ENCODE measurements at places on chromosomes 5 and 9.

DNA sequence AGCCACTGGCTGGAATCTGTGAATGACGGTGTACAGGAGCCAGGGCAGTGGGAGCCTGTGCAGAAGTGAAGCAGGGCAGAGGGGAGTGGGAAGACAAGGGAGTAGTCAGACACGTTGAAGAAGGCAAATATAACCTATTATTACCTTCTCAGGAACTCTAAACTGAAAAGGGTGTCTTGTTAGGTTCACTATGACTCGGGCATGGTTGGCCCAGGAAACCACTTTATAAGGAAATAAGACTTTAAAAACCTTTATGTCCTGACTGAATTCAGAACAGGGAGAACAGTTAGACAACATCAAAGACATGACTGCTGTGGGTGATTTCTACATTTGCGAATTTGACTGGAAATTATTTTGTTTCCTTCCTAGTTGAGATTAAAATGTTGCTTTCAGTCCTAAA, 107.5 kb downstream of the ACER2 start:
- peak; percentile 17 for DNase-seq

GRCh38 chr5:66553368-66553912, 42.8 kb upstream of the MAST4 start:
- DNase-seq, result no peak

DNA sequence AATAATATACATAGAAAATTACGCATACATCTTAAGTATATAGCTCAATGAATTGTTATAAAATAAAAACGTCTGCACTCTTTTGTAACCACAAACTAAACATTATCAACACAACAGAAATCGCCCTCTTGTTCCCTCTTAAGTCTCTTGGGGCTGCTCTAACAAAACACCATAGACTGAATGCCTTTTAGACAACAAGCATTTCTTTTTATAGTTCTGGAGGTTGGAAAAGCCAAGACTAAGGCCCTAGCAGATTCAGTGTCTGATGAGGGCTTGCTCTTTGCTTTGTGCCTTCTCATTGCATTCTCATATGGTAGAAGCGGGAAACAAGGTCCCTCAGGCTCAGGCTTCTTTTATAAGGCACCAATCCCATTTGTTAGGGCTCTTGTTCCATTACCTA, 4.9 kb upstream of the IFNB1 start:
- DNase-seq, result no peak

DNA sequence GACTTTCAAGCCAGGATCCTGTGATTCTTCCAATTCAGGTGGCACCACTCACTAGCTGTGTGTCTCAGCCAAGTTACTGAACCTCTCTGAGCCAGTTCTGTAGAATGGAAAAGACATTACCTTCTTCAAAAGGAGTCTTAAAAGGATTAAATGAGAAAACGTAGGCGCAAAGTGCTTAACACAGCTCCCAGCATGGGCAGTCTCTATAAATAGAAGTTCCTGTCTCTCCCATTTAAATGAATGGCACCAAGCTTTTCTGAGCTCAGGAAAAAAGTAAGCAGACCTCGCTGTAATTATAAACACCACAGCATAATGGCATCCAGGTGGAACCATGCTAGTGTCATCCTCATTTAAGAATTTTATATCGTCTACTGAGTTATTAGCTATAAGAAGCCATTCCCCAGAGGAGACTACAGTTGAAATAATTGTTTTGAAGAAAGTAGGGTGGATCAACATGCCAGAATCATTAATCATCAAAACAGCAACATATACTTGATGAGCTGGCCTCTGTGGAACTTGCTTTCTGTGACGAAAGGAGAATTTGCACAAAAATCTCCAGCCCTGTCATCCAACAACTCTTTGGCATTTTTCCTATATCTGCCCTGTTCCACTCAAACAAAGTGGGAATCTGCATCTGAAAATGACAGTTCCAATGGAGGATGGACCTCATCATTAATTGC, 188.9 kb downstream of the SPOCK1 start:
- no peak for DNase-seq

DNA sequence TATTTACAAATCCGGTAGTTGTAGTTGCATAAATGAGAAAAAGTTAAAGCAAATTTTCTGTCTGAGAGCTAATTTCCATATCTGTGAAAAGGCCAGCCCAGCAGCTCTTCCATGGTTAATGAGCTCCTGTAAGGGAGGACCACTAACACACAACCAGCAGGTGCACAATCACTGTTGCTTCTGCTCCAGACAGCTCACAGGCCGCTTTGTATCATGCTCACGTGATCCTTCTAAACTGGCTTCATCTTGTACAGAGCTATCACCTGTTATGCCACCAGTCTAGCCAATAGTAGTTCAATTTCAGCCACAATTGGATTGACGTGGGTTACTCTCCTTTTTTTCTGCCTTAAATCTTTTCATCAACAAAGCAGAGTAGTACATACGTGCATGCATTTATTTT, 38.3 kb upstream of the FBXL17 start:
- no peak for DNase-seq

- DNase-seq, result no peak
These were observed 10.1 kb downstream of the PHF2 start for GRCh38 chr9:93586290-93587057.

DNA sequence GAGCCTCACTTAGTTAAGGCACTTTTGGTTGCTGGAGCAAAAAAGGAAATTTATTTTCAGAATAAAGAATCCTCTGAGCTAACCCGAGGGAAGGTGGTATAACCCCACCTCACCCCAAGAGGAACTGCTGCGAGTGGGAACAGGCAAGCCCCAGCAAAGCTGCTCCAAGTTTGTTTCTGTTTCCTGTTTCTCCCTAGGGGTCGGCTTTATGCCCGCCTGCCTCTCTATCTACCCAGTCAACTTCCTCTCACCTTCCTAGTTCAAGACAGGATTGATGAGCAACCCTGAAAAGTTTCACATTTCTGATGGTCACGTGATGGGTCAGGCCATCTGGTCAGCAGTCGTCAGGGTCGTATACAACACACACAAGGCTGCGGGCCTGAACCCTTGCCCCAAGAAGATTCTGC, 31.1 kb downstream of the TRIO start:
- DNase-seq, result no peak

- DNase-seq, result no peak
These were observed 168.7 kb downstream of the XRCC4 start for GRCh38 chr5:83246071-83246470.

DNA sequence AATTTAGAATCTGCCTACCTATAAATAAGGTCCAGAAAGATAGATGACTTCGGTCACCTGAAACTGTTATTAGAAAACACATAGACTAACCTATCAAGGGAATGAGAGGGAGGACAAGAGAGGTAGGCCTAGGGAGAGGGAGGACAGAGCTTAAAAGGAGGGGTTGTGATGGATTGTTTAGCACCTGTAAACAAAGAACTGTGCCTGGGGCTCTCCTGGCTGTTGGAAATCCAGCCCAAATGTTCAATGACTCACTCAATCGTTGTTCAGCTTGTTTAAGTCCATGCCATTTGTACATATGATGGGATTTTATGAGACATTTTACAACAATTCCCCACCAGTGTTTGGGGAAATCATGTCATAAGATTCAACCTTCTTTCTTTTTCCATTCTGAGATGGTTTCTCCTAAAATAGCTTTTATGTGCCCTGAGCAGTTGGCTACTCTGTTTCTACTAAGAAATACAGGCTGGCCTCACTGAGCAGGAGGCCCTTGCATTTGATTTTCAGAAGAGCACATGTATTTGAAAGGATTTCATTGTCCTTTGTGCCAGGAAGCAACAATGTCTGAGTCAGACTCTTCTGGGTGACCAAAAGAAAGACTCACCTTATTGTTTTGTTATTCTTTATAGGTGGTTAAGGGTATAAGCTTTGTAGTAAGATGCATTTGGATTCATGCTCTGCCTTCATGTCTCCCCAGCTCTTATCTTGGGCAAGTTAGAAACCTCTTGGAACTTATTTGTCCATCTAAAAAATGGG, 48.2 kb upstream of the GPR151 start:
- DNase-seq, result no peak

- no peak for DNase-seq
These were observed 8.7 kb upstream of the OR5C1 start for GRCh38 chr9:122780026-122780425.

- DNase-seq, result no peak
These were observed 53.8 kb downstream of the PDZD2 start for GRCh38 chr5:31692561-31693221.
